ENCODE measurements at places on chromosomes 4 and X.

DNA sequence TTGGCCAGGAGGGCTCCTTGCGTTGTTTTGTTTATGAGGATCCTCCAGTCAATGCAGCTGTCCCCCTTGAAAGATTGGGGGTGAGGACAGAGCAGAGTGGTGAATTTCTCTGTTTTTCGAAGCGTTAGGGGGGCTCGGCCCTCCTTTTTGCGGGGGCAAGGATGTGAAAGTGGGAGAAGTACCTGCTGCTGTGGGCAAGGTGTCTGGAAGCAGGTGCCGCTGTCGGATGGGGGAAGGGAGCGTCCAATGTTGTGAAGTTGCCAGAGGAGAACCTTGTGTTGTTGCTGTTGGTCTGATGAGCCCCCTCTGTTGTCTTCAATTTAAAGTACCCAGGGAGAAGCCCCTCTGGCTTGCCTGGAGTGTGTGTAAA lies 613 bp downstream of the GLRB start:
- no peak for DNase-seq

DNA sequence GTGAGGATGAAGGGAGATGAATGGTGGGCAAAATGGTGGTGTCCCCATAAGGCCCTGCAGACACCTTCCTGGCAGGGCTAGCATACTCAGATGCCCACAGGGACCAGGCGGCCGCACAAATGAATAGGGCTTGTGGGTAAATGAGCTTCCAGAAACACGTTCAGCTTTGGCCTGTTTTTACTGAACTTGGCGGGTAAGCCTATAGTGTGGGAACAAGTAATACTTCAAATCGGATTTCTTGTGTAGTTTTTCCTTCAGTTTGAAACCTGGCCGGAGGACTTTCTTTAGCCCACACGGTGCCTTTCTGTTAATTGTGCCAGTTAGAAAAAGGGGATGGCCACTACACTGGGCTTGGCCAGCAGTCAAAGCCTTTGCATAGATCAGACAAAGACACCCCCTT lies 22.8 kb downstream of the SMS start:
- no peak for DNase-seq

DNA sequence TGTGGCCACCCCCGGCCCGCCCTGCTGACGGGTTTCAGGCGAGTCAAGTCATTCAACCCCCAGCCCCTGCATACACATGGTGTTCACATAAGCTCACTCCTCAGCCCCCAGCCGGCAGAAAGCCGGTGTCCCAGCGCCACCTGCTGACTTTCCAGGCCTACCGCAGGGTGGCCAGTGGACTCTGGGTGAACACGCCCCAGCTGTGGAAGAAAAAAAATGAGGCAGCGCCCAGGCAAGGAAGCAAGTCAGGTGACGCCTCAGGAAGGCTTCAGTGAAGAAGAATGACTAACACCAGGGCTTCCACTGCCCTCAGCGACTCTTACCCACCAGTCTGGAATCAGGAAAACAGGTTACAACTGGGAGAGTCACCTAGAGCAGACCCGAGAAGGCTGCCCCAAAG lies 15.8 kb downstream of the BCAP31 start:
- no peak for DNase-seq

DNA sequence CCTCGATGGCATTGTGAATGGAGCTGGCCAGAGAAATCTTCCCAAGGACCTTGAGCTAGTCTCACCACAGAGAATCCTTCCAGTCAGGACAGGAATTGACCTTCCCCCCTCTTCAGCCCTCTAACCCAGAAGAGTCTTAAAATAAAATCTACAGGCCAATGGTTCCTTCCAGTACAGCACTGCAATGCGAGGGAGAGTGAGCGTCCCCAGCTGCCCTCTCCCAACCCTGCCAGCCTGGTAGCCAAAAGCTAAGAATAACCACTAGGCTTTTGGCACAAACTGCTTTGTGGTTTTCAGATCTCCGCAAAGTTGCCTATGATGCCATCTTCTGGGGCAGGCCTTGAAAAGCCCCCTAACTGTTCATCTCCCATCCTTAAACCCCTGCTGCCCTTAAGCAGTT lies 175.1 kb downstream of the AR start:
- DNase-seq, result no peak

DNA sequence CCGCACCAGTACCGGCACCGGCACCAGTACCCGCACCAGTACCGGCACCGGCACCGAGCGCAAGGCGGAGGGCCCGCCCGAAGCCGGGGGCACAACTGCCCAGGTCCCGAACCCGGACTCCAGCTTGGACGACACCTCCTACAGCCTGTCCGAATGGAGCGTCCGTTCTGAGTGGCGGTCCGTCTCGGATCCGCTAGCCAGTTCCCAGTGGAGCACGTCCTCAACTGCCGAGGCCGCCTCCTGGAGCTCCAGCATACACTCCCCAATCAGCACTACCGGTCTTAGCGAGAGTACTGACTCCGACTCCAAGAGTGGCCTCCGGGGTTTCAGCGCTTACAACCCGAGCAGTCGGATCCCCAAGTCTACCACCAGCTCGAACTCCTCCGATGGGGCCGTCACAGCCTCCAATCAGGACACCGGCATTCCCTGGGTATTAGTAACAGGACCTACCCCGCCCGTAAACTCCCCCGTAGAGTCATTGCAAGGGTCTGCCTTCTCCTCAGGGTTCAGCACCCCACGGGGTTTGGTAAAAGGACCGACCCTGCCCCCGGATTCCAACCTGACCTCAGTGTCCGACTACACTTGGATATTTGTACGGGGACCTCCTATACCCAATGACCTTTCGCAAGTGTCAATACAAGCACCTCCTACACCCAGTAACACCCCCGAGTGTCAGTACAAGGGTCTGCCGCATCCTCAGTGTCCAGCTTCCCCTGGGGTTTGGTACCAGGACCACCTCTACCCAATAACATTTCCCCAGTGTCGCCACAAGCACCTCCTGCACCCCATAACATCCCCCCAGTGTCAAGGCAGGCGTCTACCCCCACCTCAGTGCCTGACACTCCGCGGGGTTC lies 721 bp upstream of the MAOA start:
- no peak for DNase-seq

- no peak for DNase-seq
Observed at GRCh38 chrX:139560221-139560620, 29.7 kb downstream of the F9 start.

DNA sequence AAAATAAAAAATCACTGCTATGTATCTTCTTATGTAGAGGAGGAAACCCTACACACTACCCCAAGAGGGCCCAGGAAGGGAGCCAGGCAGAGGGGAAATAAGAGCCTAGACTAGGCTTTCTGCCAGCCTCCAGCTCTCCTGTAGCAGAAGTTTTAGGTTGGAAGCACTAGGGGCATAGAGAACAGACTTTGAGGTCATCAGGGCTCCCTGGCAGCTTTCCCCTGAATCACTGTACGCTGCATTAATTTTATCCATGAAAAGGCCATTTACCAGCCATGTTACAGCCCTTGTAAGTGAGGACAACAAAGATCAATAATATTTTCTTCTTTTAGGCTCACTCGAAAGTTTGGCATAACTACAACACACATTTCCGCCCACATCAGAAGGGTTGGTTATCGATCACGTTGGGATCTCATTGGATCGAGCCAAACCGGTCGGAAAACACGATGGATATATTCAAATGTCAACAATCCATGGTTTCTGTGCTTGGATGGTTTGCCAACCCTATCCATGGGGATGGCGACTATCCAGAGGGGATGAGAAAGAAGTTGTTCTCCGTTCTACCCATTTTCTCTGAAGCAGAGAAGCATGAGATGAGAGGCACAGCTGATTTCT lies 24.7 kb downstream of the RPL9 start:
- DNase-seq, result no peak

DNA sequence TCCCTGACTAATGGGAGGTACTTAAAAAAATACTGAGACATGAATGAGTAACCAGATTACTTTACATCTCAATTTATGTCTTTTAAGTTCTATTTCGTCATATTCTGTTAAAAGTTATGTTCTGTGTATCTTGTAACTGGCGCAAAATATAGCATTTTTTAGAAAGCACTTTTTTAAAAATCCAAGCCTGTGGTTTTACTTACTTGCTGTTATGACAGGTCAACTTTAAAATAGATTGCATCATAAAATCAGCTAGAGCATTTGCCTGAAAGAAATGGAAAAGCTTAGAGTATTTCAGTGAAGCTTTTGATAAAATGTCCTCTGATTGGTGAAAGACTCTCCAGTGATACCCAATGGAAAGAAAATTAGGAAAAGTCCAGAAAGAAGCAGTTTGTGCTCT lies 1892.3 kb upstream of the TENM3 start:
- no peak for DNase-seq

- DNase-seq, result no peak
Observed at GRCh38 chr4:136858903-136859302, 673.4 kb downstream of the PCDH18 start.

DNA sequence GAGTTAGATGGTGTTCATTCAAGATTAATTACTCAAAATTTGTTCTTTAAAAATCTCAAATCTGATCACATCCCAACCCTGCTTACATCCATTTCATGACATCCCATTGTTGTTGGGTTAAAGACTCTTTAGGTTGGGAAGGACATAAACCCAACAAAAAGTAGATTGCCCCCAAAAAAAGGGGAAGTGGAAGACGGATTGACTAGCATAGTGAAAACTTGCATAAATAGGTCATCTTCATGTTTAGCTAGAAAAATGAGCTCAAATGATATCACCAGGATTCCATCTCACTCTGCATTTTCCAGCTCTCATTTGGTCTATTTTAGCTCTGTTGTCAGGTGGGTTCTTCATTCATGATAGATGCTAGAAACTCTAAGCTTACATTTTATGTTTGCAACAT lies 18.5 kb upstream of the TET2 start:
- DNase-seq, result no peak

GRCh38 chr4:140330311-140330900 lies 43.0 kb upstream of the SCOC start:
- DNase-seq, result no peak

DNA sequence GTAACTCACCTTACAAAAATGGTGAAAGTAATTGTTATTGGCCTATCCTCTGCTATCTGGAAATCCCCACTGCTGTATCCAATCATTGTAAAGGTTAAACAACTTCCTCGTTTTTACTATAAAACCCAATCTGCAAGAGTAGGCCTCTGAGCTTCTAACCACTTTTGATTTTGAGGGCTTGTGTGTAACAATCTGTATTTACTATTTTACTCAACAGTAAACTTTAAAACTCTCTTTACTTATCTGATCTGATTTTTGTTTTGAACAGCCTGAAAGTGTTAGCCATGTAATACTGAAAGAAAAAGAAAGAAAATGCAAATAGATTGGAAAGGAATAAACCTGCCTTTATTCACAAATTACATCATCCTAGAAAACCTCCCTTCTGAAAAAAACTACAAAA lies 63.1 kb downstream of the SLC10A7 start:
- no peak for DNase-seq

DNA sequence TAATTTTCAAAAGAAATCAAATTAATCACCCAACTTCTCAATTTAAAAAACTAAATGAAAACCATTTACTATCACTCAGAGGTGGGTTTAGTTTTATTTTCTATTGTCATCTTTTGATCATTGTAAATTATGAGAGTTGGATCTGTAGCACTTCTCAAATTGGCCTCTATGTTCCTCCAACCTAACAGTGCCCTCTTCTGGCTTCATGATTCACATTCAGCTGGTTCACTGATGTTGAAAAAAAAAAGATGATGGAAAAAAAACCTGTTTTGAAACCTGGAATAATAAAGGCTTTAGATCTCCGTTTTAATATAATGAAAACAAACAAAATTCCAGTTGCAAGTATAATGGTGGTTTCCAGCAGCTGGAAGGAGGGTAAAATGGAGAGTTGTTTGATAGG lies 2.4 kb upstream of the NBDY start:
- no peak for DNase-seq

DNA sequence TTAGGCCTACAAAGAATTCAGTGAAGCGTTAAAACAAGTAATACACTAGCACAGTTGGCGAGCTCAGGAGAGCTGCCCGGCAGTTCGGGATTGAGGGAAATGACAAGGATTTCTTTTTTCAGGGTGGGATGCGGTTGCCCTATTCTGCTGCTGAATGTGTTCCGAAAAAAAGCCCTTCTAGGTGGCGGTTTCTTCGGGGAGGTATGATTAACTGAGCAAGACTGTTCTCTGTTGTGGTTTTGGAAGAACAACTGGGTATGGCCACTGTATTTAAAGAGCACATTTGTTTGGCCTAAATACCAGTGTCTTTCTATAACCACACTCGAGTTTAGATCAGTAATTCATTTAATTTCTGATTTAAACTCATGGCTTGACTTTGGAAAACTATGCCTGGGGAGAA lies 459.7 kb upstream of the FAT1 start:
- no peak for DNase-seq

- DNase-seq, result no peak
Observed at GRCh38 chr4:48664938-48665337, 115.1 kb downstream of the FRYL start.

GRCh38 chr4:173171098-173171497 lies 2.5 kb downstream of the GALNT7 start:
- DNase-seq, result no peak

DNA sequence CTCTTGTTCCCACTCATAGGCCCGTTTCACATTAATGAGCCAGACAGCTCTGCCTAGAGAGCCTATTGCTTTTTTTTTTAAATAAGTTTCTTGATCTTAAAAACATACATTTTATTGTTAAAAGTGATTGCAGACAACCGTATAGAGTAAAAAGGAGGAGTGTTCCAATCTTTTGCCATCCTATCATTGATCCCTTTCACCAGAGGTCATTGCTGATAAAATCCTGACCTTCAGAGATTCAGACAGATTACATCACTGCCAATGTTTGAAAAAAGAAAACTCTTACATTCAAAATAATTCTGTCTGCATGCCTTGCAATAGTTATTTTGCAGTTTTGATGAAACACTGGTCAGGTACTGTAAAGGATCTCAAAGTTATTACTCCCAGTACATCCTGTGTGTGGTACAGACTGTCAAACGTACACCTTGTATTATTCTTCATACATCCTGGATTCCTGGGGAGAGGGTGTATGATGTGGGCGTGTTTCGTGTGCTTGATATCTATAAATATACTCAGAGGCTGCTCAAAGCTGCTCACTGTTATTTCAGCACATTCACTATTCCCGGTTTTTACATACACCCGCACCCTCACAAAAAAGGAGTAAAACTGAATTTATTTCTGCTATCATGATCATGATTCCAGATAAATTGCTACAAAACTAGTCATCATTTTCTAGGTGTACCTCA lies 15.4 kb upstream of the KLHL2 start:
- no peak for DNase-seq

DNA sequence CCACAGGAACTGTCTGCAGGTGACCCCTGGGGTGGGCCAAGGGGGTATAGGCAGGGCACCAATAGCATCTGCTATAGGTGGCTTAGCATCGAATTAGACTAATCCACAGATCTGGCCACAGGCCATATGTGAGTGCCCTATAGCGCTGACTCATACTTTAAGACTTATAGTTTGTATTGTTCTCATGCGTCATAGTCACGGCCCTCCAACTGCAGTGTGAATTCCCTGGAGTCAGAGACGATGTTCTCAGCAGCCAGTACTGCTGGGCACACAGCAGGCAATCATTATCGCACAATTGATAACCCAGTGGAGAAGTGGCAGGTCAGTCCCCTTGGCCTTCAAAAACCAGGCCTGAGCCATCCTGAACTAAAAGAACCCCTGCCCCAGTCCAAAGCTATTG lies 58.1 kb downstream of the ADGRG2 start:
- no peak for DNase-seq

- no peak for DNase-seq
Observed at GRCh38 chrX:93120805-93121204, 552.6 kb downstream of the NAP1L3 start.

Data from stimulated activated CD8-positive, alpha-beta memory T cell treated with anti-CD3 and anti-CD28 coated beads, Interleukin-7, amount 100 ng/mL, for 1 hour (primary cell).